ENCODE measurements at places on chromosomes 5 and 9.
A peak's percentile ranks its signal among the peaks of the same experiment; 100 is the strongest.

DNA sequence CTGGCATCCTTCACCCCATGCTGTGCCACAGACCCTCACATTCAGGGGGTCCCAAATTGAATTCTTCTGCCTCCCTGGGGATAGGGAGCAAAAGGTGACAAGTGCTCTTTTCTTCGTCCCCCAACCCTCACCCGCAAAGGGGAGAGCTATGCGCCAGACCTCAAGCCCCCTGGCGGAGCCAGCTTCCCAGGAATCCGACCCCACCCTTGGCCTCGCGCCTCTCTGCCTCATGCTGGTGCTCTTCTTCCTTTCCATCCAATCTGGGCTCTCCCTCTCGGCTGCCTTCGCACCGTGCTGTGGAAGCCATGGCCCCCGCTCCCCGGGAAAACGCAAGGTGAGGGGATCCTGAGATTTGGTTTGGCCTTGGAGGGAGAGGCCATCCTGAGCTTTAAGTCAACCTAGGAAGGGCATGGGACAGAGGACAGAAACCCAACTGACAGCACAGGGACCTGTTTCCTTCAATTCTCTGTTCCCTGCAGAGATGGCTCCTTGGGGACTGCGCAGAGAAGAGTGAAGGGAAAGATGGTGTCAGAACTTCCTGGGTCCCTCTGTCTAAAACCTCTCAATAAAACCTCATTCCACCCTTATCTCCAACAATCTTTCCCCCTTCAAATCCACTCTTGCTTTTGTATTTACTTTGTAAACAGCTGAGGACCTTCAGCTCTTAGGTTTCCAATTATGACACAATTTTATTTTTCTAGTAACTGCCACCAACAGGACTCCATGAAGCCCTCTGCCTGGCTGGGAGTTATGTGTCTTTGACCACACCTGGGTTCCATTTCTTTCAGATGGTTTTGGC lies 36.3 kb upstream of the CRB2 start:
- no peak for DNase-seq

- peak; percentile 67 for DNase-seq
Measured at GRCh38 chr9:124697326-124698200, 73.5 kb downstream of the NR6A1 start.

- peak; percentile 15 for DNase-seq
Measured at GRCh38 chr9:16598316-16598715, 272.2 kb downstream of the BNC2 start.

DNA sequence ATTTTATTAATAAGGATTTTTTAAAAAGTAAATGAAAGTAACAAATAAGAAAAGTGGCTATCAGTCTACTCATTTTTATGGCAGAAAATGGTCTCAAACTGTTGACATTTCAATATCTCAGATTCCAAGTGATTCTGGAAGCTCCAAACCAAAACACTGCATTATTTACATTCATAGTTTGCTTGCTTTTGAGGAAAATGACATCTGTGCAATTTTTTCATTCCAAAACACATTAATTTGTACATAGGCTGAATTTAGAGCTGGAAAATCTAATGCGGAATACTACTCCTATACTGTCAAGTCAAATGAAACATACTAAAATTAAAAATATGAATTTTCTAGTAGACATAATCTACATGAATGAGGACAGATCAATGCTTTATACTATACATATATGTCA lies 1047.6 kb downstream of the CDH9 start:
- no peak for DNase-seq

DNA sequence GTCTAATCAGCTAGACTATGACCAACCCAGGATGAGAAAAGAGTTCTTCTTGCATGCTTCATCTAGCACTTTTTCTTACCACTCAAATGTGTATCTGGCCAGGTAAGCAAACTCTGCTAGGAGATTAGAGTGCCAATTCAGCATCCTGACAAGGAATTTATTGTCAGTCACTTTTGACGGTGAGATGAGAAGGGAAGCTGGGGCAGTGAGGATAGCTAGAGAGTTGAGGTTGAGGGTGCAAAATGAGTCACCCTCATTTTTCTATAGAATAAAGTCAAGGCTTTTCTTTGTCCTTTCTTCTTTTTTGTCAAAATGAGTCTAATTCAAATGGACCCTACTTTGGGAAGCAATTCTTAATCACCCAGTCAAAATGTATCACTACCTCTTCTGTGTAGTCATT lies 74.6 kb upstream of the PLPP1 start:
- DNase-seq, result no peak

- no peak for DNase-seq
Measured at GRCh38 chr5:170278611-170279458, 18.7 kb downstream of the LCP2 start.

GRCh38 chr5:53381-54174 lies 38.4 kb upstream of the PLEKHG4B start:
- DNase-seq, result peak; percentile 2

DNA sequence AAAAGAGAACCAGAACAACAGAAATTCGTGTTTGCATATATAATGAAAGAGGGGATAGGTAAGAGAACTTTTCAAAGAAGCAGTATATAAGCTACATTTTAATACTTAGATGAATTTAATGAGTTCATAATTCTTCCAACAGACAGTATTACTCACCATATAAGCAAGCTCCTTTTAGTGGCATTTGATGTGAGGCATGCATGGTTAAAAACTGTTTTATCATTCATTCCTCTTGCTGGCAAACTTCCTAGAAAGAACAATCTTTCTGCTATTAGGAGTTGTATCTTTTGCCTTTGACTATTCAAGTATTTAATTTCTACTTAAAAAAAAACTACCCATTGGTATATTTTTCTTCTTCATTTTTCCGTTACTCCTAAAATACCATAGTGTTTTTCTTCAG lies 65.7 kb upstream of the EIF4EBP3 start:
- no peak for DNase-seq

- DNase-seq, result no peak
Measured at GRCh38 chr5:145931718-145932117, 4.7 kb upstream of the SH3RF2 start.

- no peak for DNase-seq
Measured at GRCh38 chr5:41277476-41278245, 64.3 kb upstream of the C6 start.

DNA sequence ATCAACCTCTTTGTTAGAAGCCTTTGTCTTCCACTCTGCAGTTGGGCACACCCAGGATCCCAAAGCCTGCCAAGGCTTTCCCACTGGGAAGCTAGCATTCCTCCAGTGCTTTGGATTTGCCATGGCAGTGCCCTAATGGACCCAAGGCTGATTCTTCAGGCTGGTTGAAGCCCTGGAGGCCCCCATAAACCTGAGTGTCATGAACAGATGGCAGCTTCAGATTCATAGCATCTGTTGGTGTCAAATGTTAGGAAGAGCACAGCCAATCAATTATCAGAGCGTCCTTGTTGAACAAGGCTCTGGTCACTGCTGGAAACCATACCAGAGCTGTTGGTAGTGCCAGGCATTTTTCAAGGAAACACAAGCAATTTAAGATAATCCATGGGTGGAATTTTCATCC lies 241.1 kb upstream of the KLF4 start:
- DNase-seq, result no peak

DNA sequence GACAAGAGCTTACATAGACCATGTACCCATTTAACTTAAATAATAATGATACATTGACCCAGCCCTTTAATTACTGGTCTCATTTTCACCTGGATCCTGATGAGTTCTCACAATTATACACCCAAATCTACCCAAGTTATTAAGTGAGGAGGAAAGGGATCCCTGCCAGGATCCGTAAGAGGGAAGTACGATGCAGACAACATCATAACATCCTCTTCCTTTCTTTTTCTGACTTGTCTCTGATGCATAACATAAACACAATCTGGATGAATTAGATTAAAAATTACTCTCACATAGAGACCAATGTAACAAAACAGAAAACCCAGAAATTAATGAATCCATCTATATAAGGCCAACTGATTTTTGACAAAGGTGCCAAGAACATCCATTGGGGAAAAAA lies 17.0 kb downstream of the MARCHF3 start:
- DNase-seq, result no peak

GRCh38 chr5:68087866-68088265 lies 127.7 kb upstream of the PIK3R1 start:
- no peak for DNase-seq

GRCh38 chr5:170293273-170293672 lies 4.3 kb downstream of the LCP2 start:
- DNase-seq, result no peak

DNA sequence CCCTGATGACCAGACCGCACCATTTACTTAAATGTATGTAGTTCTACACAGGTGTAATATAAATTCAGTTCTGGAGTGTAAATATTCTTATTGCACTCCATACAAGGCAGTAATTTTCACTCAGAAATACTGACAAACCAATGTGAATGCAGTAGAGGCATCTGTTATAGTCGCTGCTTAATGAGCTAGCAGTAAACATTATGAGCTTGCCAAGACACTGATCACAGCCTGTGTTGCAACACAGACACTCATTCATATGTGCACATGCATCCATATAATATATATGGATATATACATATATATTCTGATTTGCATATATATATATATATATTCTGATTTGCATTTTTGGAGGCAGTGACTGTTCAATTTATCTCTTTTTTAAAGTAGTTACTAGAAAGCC lies 435.1 kb upstream of the ST8SIA4 start:
- no peak for DNase-seq

DNA sequence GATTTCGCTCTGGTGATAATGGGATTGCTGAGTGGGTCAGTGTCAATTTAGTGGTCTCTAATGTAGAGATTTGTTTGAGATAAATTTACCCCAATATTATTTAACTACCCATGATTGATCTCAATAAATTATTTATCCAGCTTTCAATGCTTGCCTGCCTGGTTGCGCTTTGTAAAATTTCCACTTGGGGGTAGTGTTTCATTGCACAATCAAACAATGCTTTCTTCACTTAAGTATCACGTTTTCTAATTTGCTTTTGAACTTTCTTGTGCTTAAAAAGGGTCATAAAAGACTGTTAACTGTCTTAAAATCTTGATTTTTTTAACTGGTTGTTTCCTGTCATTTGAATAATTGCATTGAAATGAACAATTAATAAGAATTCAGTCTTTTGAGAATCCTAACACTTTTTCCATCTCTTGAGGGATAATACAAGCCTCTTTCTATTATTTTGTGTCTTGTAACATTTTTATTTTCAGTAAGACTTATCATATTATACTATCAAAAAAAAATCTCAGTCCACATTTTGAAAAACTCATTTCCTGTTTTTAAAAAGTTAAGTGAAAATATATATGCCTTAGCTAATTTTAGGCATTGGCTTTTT lies 18.7 kb downstream of the HSD17B4 start:
- DNase-seq, result peak; percentile 39

- peak; percentile 9 for DNase-seq
Measured at GRCh38 chr9:16184964-16185646, 632.3 kb downstream of the CCDC171 start.

- DNase-seq, result no peak
Measured at GRCh38 chr9:90915693-90916092, 114.1 kb downstream of the SYK start.

- peak; percentile 30 for DNase-seq
Measured at GRCh38 chr9:79652598-79652997, 80.8 kb downstream of the TLE4 start.

GRCh38 chr5:142753116-142753631 lies 17.0 kb upstream of the ARHGAP26 start:
- DNase-seq, result peak; percentile 74

DNA sequence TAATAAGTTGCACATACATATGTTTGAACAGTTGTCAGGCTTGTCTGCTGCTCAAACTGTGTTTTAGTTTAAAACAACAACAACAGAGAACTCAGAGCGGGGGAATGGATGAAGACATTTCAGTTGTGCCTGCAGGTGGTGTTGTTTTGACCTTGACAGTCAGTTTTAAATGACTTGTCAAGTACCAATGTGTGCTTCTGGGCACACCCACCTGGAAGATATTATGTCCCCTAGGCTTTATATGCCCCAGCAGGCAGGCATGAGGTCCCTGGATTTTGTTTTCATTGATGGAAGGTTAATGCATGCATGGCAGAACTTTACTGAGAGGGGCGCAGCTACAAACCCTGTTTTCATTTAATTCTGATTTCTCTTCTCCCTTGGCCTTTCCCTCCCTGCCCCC lies 84.6 kb downstream of the AOPEP start:
- DNase-seq, result no peak

DNA sequence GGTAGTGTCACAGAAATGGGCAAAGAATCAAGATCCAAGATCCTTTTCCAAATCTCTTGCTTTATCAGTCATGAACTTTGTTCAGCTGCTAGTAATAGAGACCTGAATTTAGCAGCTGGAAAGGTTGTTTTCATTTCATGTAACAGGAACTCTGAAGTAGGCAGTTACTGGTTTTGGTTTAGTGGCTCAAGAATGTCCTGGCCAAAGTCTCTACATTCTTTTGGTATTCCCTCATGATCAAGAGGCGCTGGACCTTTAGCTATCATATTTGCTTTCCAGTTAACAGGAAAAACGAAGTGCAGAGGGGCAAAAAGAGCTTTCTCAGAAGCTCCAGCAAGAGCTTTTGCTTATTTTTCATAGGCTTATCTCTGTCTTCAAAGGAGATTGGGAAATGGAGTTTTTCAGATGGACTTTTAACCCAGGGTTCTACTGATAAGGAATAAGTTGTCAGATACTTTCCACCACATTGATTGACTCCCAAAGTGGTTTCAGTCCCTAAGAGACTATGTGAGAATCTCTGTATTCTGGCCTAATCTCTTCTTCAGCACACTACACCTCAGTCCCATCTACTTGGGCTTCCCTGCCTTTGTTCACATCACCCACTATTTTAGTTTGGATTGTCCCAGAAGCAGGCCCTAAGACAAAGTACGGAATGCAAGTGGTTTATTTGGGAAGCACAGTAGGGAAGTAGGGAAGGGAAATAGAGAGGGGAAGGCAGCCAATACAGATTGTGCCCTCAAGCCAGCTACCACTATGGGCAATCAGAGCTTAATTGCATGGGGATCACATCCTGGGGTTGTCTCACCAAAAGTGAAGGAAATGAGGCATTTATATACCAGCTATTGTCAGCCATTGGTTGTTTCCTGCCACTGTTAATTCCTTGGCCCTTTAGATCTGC lies 359.3 kb downstream of the LRRC70 start:
- no peak for DNase-seq

GRCh38 chr5:114415760-114416159 lies 53.9 kb downstream of the KCNN2 start:
- no peak for DNase-seq

- no peak for DNase-seq
Measured at GRCh38 chr9:4939118-4939561, 45.9 kb upstream of the JAK2 start.

GRCh38 chr5:6448622-6449464 lies at the start of gene UBE2QL1:
Gene UBE2QL1 (plus strand): TSS chr5:6448859. CDS start chr5:6448894, 35 bp downstream.
- no peak for DNase-seq

DNA sequence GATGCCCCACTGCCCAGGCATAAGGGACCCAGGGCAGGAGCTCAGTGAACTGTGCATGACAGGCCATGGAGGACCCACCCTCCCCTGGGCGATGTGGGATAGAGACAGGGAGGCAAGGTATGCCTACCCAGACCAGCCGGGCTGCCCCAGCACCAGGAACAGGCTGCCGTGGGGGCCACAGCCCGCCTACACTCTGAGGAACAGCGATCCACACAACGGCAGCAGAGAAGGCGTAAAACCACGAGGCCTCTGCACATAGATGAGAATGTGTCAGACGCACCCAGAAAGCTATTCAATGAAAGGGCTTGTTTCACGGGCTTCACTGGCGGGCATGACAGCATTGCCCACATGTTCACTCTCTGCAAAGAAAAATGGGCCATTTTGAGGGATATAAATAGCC lies 49.5 kb downstream of the SEMA4D start:
- no peak for DNase-seq

Data from bronchial epithelial cell (primary cell).